ENCODE measurements at places on chromosomes 7 and 10.

DNA sequence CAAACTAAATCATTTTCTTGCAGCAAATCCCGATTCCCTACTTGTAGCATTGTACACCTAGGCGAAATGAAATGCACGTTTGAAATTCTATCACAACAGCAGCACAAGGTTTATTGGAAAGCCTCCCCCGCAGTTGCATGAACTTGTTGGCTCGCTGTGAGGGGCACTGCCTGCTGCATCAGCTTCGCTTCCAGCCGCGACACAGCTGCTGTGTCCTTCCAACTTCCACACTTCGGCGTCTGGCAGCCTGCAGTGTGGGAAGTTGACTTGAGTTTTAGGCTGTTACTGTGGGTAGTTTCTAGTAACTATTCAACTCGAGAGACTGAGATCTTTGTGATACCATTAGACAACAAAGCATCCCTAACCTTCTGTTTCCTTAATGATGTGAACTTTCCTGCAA is 315.8 kb upstream of the TPK1 start:
- no peak for DNase-seq

DNA sequence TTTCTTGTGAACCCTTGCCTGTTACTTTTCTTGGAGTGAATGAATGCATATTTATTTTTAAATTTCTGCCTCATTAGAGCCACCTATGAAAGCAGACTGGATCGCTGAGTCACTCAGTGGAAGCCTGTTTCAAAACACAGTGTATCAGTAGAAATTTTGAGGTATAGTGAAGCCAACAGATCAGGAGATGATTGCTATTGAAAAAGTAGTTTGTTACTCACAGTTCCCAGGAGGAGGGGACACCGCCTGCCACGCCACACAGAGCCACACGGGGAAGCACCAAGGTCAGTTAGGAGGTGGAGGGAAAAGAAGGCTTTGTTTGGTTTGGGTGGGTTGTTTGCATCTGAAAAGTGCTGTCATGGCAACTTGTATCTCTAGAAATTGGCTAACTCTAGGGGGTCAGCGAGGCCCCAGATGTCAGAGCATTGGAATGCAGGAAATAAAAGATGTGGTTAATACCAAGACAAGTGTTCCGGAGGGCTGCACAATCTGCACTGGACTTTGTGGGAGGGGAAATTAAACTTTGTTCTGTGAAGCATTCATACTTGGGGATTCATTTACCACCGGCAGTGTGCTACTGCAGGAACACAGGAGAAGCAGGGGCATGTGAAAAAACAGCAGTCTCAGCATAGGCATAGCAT is 106.4 kb upstream of the SDK1 start:
- DNase-seq = peak; percentile 88

GRCh38 chr10:103637927-103638557 is 144.5 kb downstream of the NEURL1 start:
- DNase-seq = no peak

DNA sequence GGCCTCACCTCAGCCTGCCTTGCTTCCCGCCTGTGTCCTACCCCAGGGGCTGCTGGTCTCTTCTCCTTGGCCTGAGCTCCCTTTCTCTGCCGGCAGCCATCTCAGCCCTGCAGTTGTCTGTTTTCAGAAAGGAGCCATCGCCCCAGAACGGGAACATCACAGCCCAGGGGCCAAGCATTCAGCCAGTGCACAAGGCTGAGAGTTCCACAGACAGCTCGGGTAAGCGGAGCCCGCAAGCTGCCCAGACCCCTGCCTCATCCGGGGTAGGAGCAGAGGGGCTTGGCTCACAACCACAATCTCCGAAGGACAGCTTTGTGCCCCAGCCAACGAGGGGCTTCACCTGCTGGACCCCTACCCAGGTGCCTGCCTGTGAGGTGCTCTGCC is 5.3 kb upstream of the DEPP1 start:
- DNase-seq = no peak

DNA sequence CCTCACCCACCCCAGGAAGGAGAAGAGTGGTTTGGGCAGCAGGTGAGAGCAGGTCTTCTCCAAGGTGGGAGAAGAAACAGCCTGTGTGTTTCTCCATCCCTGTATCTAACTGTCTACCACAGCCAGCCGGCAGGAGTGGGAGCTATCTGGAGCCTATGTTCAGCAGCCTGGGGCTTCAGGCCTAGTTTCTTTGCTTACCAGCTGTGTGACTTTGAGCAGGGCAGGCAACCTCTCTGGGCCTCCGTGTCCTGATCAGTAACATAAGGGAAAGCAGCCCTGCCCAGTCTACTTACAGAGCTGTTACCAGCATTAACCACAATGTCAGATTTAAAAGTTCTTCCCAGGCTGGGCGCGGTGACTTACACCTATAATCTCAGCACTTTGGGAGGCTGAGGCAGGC is 450.7 kb upstream of the ZMIZ1 start:
- DNase-seq = no peak

DNA sequence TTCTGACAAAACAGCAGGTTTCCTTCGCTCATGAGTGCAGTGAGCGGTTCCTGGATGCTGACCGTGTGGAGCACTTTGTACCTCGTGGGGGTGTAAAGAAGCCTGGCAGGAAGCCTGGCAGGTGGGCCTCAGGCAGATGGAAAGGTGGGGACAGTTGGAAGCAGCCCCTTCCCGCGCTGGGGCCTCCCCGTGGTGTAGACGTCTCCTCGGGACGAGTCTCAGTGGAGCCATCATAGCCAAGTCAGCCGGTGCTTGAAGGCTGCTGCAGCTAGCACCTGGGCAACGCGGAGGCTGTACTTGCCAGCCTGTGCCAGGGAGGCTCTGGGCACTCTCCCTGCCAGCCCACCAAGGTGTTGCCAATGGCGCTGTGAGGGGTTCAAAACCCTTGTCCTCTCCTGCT is 154.5 kb downstream of the WDR37 start:
- no peak for DNase-seq

DNA sequence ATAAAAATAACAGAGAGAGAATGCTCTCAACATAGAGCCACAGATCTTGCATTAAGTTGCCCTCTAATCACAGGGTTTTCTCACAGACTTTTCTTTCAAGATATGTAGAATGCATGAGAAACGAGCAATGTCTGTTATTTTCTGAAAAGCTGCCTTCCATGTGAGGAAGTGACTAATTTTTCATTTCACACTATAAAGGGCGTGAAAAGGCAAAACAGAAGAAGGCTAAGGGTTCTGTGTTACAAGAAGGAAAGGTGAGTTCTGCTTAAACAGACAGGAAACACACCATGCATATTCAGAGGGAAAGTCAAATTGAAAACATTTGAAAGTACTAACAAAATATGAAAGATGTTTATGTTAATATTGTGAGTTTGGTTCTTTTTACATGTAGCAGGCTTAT is 189.2 kb downstream of the SEMA3D start:
- DNase-seq = no peak

DNA sequence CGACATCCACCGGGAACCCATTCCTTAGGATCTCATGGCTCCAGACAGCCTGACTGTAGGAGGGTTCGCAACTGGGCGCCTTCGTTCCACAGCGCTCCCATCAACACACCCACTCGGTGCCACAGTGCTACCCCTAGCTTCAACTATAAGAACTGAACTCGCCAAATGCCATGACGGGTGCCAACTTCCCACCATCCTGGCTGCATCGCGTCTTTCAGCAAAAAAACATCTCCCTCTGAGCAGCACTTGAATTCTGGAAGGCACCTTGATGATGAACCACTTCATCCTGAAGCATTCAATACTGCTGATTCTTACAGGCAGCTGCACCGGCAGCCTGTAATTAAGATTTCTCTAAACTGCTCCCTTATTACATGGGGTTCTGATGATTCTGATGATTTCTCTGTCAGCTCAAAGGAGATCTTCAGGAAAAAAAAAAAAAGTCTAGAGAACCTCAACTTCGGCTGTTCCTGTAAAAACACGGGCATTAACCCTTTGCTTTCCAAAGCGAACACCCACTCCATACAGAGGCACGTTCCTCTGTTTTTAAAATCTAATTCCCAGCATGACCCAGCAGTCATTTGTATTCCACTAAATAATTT is 1.3 kb downstream of the CYTH3 start:
- no peak for DNase-seq

GRCh38 chr10:123381224-123381623 is 227.0 kb downstream of the BUB3 start:
- DNase-seq = no peak

GRCh38 chr10:22391600-22391999 is 46.3 kb downstream of the SPAG6 start:
- DNase-seq = no peak

DNA sequence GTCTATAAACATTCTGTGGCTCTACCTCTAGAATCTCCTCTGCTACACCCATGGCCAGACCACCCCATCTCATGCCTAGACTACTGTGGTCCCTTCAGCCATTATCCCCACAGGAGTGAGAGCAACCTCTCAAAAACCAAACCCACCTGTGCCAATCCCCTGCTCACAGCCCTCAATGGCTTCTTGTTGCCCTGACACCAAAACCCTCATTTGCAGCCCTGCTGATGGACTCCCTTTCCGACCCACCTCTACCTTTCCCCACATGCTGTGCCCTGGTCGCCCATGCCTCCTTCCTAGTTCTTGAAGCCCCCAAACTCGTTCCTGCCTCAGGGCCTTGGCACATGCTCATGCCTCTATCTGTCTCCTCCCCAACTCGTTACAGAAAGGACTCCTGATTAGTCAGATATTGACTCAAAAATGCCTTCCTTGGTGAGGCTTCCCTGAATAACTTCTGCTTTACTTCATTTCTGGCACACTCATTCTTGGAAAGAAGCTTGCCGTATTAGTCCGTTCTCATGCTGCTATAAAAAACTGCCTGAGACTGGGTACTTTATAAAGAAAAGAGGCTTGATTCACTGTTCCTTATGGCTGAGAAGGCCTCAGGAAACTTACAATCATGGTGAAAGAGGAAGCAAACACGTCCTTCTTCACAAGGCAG is 104.2 kb downstream of the TEX36 start:
- DNase-seq = no peak

DNA sequence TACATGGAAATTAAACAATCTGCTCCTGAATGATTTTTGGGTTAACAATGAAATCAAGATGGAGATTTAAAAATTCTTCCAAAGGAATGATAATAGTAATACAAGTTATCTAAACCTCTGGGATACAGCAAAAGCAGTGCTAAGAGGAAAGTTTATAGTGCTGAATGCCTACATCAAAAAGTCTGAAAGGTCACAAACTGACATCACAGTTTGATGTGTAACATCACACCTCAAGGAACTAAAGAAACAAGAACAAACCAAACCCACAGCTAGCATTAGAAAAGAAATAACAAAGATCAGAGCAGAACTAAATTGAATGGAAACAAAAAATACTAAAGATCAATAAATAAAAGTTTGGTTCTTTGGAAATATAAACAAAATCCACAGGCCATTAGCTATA is 17.4 kb downstream of the ZFAND4 start:
- DNase-seq = no peak

GRCh38 chr7:88546808-88547207 is 212.7 kb upstream of the ZNF804B start:
- no peak for DNase-seq

DNA sequence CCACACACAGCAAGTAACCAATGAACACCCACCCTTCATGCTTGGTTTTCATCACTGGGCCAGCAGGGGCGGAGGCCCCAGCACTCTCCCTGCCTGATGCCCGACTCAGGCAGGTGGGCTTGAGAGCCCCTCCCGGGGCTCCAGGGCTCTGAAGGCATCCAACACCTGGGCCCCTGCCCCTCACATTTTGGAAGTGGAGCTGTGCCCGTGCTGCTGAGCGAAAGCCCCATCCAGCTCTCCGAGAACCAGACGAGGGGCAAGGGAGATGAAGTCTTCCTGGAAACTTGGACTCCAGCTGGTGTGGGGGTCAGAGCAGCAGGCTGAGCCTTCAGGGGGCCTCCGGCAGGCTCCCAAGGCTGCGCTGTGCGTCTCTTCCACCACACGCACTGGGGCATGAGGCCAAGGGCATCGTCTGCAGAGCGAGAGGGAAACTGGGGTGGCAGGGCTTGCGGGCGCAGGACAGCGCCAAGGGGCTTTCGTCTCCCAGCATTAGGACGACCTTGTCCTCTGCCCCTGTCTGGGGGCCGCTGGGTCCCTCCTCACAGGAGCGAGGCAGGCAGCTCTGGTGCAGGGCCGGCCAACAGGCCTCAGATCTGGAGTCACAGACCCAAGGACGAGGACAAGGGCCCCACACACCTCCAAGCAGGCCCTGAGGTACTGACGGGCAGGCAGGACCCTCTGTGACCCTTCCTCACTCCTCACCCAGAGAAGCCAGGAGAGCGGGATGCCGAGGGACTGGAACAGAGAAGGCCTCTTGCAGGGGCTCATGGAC is 108.3 kb upstream of the FAM20C start:
- no peak for DNase-seq

- DNase-seq = no peak
Measured at GRCh38 chr10:65275296-65275695, 1650.5 kb upstream of the LRRTM3 start.

DNA sequence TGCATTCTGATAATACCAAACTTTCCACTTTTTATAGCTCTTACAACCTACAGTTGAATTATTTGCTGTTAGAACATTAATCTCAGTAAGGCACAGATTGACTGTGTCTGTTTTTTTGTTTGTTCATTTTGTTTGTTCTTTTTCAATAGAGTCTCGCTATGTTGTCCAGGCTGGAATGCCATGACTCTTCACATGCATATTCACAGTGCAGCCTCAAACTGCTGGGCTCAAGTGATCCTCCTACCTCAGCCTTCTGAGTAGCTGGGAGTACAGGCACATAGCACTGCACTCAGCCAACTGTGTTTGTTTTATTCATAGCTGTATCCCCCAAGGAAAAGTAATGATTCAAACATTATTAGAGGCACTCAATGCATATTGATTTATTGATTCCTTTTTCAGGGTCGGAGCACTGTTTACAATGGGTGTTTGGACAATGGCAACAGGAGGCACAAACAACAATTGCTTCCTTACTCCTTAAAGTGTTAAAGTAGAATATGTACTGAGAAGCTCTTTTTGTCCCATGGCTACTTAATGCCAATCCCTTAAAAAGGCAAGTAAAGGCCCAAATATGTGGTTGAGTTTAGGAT is 61.1 kb downstream of the SNX13 start:
- DNase-seq = no peak

DNA sequence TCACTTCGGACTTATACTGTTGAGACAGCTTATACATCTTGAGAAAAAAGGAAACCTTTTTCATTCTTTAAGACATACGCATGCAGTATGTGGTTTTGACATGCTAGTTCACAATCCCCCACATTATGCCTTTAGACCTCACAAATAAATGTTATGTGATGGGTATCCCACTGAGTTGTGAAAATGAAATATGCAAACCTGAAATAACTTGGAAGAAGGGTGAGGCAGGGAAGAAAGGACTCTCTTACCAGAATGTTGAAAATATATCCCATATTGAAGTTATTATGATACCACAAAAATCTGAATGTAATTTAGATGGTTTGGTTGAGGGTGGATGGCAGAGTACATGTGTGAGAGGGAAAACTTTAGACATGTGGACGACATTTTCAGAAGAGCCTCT is 379.8 kb downstream of the BBS9 start:
- no peak for DNase-seq
